WTC11 (cell line): ENCODE measurements at places on chromosomes 3 and 15. TPM values are rescaled to one million over a fixed set of nuclear protein-coding genes. Genes with fewer than 3 reads are reported as not detected.

GRCh38 chr3:42164656-42165055 lies 73.5 kb downstream of the TRAK1 start:
- no peaks in the 10 kb centered on the region for H3K36me3 ChIP-seq
- H3K4me1 ChIP-seq, result peaks cover 41% of the 10 kb centered on the region
- no peak for DNase-seq
- H3K4me3 ChIP-seq, result no peak overlapping the region

EXD1 gene
- 0.26 to 0.44 TPM (median 0.37 TPM) in 3 replicates for total RNA-seq

DNA sequence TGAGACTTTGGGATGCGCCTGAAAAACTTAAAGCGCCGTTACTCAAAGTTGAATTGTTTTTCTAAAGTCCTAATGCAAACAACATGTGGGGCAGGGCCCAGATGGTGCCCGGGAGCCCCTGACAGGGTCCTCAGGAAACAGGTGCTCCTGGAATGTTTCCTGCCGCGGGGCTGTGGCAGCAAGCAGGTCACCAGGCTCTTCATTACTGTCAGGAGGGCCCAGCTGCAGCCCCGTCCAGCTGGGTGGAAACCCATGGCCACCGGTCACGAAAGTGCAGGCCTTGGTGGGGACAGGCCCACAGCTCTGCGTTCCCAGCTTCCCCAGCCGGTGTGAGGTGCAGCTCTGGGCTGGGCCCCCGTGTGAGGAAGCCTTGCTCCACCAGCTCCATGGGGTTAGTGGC lies 63.9 kb upstream of the GATA2 start:
- no peak overlapping the region for H3K4me3 ChIP-seq
- no peak overlapping the region for H3K27ac ChIP-seq
- peaks cover 20% of the 10 kb centered on the region for H3K4me1 ChIP-seq
- no peak for DNase-seq

DNA sequence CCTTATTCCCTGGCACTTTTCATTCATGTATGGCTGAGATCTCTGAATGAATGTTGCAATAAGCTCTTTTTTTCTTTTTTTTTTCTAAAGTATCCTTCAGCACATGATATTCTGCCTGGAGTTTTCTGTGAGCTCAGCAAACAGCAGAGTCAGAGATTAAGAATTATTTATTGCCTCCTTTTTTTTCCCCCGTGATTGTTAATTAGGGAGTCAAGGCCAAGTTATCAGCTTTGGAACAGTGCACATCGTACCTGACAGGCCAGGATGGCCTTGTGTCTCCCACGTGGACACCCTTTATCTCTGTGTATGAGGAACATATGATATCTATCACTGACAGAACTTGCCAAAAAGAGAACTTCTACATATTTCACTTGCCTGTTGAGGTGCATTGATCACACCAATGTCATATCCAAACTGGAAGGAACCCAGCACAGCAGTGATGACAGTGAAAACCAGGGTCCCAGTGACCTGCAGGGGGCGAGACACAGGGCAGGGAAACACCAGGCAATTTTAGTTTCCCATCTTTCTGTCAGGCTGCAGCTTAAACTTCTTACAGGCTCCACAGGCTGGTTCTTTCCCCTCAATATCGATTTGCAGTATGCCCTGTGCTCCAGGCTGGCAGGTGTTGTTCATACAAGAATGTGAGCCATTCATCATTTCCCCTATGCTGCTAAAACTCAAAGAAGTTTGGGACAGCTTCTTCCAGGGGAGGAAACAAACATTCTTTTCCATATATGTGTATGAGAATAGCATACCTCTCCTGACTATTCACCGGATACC lies 8.2 kb downstream of the SLC2A2 start:
- no peaks in the 10 kb centered on the region for H3K27me3 ChIP-seq
- DNase-seq, result peak; percentile 43
- no peak overlapping the region for H3K4me3 ChIP-seq
- H3K27ac ChIP-seq, result no peak overlapping the region
- H3K36me3 ChIP-seq, result no peaks in the 10 kb centered on the region
- H3K4me1 ChIP-seq, result no peaks in the 10 kb centered on the region

CRYBG3 gene
- total RNA-seq, result 12.6 to 13.6 TPM (median 13.3 TPM) in 3 replicates

SLC25A38 gene
- total RNA-seq, result 34.9 to 37.3 TPM (median 36.7 TPM) in 3 replicates

GRCh38 chr15:60932051-60932915 lies 296.8 kb downstream of the RORA start:
- no peak for DNase-seq
- H3K27ac ChIP-seq, result no peak overlapping the region
- H3K4me1 ChIP-seq, result peaks cover 45% of the 10 kb centered on the region
- no peaks in the 10 kb centered on the region for H3K36me3 ChIP-seq
- H3K27me3 ChIP-seq, result no peaks in the 10 kb centered on the region

CFAP91 gene
- total RNA-seq, result 2.2 to 3.5 TPM (median 3.3 TPM) in 3 replicates

DNA sequence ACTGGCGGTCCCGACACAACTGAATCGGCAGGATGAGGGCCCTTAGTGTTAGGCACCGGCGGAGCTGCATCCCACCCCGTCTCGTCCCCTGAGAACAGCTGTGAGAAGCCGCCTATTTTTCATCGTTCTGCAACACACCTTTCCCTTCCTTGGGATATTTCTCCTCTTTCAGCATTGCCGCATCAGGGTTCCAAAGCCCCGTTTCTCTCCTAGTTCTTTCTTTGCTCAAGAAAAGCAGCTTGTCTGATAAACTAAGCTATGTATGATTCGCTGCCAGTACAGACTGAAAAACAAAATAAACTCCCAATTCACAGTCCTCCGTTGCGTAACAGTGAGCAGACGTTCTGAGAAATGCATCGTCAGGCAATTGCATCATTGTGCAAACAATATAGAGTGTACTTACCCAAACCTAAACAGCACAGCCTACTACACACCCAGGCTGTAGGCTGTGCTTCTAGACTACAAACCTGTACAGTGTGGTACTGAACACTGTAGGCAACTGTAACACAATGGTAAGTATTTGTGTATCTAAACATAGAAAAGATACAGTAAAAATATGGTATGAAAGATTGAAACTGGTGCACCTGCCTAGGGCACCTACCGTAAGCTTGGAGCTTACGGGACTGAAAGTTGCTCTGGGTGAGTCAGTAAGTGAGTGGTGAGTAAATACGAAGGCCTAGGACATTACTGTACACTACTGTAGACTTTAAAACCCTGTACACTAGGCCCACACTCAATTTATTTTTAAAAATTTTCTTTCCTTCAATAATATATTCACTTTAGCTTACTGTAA lies 8.9 kb upstream of the ADAMTS17 start:
- H3K4me3 ChIP-seq, result peak overlapping the region; percentile 87
- peaks cover 11% of the 10 kb centered on the region for H3K4me1 ChIP-seq
- no peak overlapping the region for H3K27ac ChIP-seq
- H3K27me3 ChIP-seq, result peaks cover 38% of the 10 kb centered on the region

DNA sequence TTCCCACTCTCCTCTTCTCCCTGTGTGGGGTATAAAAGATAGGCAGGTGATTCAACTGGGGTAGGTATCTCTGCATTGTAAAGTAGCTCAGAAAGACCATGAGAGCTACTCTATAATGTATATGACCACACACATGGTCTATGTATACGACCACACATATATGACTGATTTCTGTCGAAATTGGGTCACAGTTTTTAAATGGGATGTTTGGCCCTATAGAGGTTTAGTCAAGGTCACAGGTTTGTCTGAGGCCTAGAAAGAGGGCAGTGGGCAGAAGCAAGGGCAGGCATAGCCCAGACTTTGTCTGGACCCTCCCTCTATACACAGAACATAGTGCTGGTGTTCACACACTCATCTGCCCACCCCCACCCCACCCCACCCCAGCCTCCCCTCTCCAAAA lies 4.4 kb downstream of the LAMP3 start:
- peaks cover 12% of the 10 kb centered on the region for H3K4me1 ChIP-seq
- no peak overlapping the region for H3K27ac ChIP-seq
- no peak overlapping the region for H3K4me3 ChIP-seq
- peaks cover 30% of the 10 kb centered on the region for H3K27me3 ChIP-seq
- H3K36me3 ChIP-seq, result no peaks in the 10 kb centered on the region
- DNase-seq, result no peak

DNA sequence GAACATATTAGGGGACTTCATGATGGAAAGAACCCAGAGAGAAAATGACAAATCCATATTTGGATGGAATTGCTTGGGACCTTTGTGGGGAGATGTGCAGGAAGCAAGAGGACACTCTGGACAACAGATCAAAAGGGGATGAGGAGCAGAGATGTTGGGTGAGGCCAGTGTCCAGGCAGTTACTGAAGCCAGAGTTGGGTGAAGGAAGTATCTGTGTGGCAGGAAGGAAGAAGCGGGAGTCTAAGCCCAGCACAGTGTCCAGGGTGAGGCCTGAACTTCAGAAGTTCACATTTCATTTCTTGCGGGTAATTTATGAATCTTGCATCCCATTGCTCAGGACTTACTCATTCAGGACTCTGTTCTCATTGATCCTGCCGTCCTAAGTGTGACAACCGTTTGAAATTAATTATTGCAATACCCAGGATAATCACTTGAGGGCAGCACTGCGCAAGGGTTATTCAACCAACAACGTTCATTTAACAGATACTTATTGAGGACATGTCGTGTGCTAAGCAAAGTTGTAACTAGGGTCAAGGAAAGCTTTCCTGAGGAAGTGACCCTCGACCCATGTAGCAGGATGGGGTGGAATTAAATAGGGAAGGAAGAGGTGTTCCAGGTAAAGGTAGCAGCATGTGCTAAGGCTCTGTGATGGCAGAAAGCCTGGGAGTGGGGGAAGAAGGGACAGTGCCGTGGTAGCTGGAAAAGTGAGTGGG lies 61.3 kb upstream of the CMTM8 start:
- no peaks in the 10 kb centered on the region; the same call in 1 of the 2 replicates for H3K4me1 ChIP-seq
- peaks cover 4% of the 10 kb centered on the region; the same call in 1 of the 2 replicates for H3K36me3 ChIP-seq
- no peaks in the 10 kb centered on the region; the same call in 1 of the 2 replicates for H3K27me3 ChIP-seq
- H3K27ac ChIP-seq, result no peak overlapping the region

GRCh38 chr15:28219116-28219515 lies 102.9 kb downstream of the HERC2 start:
- no peak overlapping the region for H3K27ac ChIP-seq
- no peak for DNase-seq
- H3K27me3 ChIP-seq, result no peaks in the 10 kb centered on the region
- no peak overlapping the region for H3K4me3 ChIP-seq
- H3K36me3 ChIP-seq, result peaks cover 43% of the 10 kb centered on the region
